H9 (cell line): ENCODE measurements at places on chromosomes 2 and 18. TPM values are rescaled to one million over a fixed set of nuclear protein-coding genes. Genes with fewer than 3 reads are reported as not detected.

GRCh38 chr18:11468617-11469016 is 140.8 kb upstream of the SLC35G4 start:
- no peak for DNase-seq

GRCh38 chr2:98541906-98542305 is 66.4 kb downstream of the COA5 start:
- DNase-seq, result no peak

GRCh38 chr2:46979571-46979979 is 64.0 kb upstream of the MCFD2 start:
- DNase-seq, result no peak

DNA sequence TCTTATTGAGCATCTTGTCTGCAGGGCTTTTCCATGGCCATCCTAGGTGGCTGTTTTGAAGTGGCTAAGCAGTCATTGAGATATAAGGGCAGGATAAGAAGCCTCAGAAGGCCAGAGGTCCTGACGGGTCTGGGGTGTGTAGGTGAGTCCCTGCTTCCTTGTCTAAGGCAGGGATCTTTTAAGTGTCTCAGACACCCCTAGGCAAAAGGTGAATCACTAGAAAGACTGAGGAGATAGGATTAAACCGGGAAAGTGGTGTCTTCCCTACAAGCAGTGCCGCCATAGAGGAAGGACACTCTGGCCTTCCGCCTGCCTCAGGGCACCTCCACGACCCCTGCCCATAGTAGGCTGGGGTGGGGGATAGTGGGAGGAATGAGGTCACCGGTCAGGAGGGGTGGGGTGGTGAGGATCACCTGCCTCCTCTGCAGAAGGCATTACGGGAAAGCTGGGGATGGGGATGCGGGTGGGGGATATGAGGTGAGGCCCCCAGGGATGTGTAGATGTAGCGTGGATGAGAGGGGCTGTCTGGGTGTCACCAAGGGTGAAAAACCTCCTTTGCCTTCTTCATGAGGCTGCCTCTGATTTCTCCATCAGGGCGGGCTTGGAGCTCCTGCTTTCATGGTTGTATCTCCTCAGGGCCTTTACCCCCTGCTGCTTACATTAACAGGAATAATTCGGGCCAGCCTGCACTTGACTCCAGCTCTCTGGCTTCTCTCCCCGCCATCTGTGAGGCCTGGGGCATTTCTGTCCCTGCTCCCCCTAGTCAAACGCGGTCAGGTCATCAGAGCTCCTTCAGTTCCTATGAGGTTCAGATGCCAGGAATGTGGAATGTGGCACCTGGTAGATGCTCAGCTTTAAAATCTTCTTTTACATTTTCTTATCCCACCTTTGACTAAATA is 244.0 kb downstream of the DYSF start:
- no peak for DNase-seq

DNA sequence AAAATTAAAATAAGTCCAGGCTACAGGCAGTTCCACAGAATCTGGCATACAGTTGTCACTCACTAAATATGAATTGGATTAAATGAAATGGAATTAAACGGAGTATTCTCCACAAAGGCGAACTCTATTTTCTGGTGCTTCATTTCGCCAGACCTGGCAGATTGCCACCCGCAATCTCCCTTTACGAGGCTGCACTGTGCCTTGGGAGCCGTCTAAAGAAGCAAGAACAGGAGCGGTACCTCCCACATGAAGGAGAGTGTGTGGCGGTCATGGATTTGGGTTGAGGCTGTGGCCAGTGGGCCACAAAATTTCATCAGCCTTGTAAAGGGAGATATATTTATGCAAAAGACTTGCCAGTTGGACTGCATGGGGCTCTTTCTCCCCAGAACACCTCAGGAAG is 151.0 kb downstream of the OSR1 start:
- DNase-seq, result no peak

- no peak for DNase-seq
Measured at GRCh38 chr2:12305931-12306330, 410.8 kb upstream of the TRIB2 start.

GRCh38 chr2:68043695-68044094 is 19.1 kb downstream of the C1D start:
- DNase-seq, result no peak

GRCh38 chr2:84556190-84556589 is 39.9 kb downstream of the DNAH6 start:
- DNase-seq, result no peak

- DNase-seq, result no peak
Measured at GRCh38 chr2:73003027-73003426, 68.5 kb downstream of the SFXN5 start.

DNA sequence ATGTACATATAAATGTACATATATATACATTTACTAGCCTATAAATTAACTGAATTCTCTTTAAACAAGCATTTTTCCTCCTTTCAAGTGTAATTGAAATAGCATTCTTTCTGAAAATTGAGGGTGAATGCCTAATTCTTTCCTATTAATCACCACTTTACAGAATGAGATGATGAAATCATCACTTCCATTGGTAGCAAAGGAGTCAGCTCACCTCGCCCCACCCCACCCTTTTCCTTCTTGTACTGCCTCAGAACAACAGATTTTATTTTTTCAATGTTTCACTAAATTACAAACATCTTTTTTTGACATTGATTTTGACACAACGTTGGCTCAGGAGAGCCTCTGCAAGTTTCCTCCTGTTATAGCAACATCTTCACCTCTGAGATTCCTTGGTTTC is 181.9 kb upstream of the CDH7 start:
- no peak for DNase-seq

GRCh38 chr18:9104244-9104901 is 1.9 kb downstream of the NDUFV2 start:
- DNase-seq, result no peak

GRCh38 chr2:39335930-39336329 is 92.2 kb upstream of the CDKL4 start:
- DNase-seq, result no peak

DNA sequence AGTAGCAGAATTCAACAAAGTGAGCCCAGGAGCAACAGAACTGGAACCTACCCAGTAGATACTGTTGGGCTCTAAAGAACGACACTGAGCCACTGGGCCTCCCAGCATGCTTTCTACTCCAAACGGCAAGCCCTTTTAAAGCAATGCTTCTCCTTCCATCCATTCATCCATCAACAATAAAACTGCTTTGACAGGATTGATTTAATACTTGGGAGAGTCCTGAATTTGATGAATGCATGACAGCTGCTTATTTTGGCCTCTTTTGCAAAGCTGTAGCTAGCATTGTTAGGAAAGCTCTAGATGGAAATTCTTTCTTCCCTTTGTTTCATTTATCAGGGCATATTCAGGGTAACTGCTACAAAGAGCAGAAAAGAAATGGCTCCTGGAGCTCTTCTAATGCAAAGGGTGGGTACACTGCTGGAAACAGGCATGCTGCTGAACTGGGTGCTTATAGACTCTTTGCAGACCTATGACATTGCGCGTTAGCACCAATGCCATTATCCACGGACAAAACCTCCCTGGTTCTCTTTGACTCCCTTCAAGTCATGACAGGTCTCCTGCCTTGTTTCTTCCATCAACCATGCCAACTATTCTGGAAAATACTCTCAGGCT is 138.4 kb upstream of the HNRNPA3 start:
- DNase-seq, result no peak

GRCh38 chr18:69906765-69907164 is 40.9 kb downstream of the CD226 start:
- DNase-seq, result no peak

GRCh38 chr18:44197832-44198611 is 482.7 kb upstream of the SETBP1 start:
- DNase-seq, result no peak

GRCh38 chr2:180890781-180891180 is 89.6 kb upstream of the UBE2E3 start:
- no peak for DNase-seq

DNA sequence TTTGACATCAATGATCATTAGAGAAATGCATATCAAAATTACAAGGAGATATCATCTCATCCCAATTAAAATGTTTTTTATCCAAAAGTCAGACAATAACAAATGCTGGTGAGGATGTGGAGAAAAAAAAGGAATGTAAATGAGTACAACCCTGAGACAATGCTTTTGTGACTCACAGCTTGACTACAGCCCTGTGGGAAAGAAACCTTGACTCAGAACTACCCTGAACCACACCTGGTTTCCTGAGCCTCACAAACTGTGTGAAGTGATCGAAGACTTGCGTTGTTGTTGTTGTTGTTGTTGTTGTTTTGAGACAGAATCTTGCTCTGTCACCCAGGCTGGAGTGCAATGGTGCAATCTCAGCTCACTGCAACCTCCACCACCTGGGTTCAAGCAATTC is 266.6 kb upstream of the MYT1L start:
- DNase-seq, result no peak

DNA sequence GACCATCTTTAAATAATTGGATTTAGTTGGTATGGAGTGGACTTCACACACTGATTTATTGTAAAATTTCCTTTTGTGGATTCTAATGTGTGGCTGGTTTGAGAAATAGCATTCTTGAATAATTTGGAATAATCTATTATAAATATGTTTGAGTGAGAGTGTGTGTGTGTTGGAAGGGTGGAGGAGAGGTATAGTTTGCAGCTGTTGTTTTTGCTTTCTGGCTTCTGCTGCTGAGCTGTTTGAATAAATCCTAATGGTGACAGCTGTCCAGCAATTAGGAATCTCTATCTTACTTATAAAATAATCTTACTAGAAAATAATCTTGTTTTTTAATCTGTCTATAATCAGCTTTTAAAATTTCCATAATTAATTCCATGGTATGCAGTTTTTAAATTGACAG is 1283.0 kb upstream of the CDH2 start:
- DNase-seq, result no peak

GRCh38 chr2:199977984-199978415 is 22.6 kb downstream of the MAIP1 start:
- DNase-seq, result no peak

DNA sequence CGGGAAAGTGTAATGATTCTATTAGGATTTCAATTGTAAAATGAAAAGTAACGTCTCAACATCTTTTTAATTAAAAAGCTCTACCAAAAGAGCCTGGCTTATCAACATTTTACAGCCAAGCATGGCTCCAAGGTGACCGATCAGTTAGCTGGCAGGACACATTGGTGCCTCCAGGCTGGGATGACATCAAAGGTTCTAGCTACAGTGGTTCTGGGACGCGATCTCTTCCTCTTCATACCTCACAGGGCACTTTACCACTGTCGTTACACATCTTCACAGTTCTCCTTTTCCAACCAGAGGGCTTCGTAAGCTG is 693 bp downstream of the ORC2 start:
- DNase-seq, result no peak

DNA sequence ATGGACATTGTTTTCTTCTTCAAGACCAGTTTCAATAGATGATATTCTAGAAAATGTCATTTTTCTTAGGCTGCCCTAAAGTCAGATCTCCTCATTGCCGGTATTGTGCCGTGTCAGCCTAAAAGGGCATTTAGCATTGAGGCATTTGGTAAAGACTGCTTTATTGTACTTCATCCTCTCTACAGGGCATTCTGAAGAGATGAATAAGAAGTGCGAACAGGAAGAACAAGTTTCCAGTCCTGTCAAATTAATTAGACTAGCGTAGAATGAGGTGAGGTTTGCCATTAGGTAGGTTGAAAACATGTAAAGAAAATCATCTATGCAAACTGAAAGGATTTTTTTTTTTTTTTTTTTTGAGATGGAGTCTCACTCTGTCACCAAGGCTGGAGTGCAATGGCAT is 60.6 kb downstream of the ETAA1 start:
- no peak for DNase-seq

GRCh38 chr2:219758907-219759680 is 131.7 kb downstream of the SLC4A3 start:
- no peak for DNase-seq

GRCh38 chr2:230873661-230874401 is 9.1 kb downstream of the ITM2C start:
- no peak for DNase-seq

DNA sequence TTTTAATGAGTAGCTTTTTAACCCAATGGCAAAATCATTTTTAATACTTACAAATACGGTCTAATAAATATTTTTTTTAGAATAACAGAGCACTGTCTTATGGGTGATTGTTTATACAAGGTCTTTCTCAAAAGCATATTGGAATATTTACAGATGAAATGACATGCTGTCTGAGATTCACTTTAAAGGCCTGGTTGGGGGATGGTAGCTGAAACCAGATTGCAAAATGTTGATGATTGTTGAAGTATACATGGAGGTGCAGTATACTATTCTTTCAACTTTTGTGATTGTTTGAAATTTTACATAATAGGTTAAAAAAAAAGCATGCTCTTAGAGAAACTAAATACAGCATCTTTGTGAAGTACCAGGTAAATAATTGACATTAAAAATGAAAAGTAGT is 111.2 kb downstream of the FMNL2 start:
- no peak for DNase-seq

GRCh38 chr2:84906108-84906899 is 848 bp downstream of the TMSB10 start:
- DNase-seq, result no peak

GRCh38 chr2:238370823-238371372 is 50.6 kb downstream of the TRAF3IP1 start:
- DNase-seq, result no peak

DNA sequence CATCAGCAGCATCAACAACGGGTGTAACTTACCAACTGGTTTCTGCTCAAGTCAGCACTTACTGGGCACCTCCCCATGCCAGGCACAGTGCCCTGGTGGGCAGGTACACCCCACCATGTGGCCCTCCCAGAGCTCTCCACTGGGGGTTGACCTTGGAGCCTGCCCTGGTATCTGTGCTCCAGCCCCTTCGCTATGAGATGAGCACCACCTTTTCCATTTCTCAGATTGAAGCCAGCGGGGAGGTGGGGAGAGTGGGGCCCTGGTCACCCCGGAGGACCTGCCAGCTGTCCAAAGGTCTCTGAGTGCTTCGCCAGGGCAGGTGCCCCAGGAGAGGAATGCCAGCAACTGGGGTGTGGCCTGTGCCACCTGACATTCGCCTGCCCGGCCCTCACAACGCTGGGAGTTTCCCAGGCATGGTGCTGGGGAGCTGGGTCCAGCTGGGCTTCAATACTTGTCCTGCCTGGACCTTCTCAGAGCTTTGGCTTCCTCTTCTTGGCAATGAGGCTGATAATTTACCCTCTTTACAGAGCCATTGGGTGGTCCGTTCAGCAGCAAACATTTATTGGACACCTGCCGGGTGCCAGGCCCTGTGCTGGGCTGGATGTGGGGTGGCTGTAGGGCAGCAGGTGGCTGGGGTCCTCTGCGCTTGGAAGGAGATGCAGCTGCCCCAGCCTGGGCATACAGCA is 5.9 kb upstream of the ZAP70 start:
- peak; percentile 17 for DNase-seq

The LYPD1 gene
- total RNA-seq, result 10.6 and 11.2 TPM in 2 replicates

The FBXO41 gene
- 15.4 and 16.2 TPM in 2 replicates for total RNA-seq

The PARD3B gene
- total RNA-seq, result 4.3 and 6.4 TPM in 2 replicates

The ZEB2 gene
- 0.77 and 1.2 TPM in 2 replicates for total RNA-seq

The MC4R gene
- total RNA-seq, result not detected in 2 replicates

The TMEM169 gene
- 0.97 and 1.0 TPM in 2 replicates for total RNA-seq

The LOXHD1 gene
- 0.07 and 0.11 TPM in 2 replicates for total RNA-seq

The NPHP1 gene
- total RNA-seq, result 2.1 and 2.8 TPM in 2 replicates

The PLEKHH2 gene
- total RNA-seq, result 2.5 and 3.1 TPM in 2 replicates

The OXER1 gene
- total RNA-seq, result 1.6 TPM in 2 replicates

The THSD7B gene
- 0.50 and 0.85 TPM in 2 replicates for total RNA-seq

The UGP2 gene
- total RNA-seq, result 848 and 883 TPM in 2 replicates

The GDF7 gene
- total RNA-seq, result 0.04 TPM in 1 of 2 replicates, not detected in the other

The RAB27B gene
- 0.15 and 0.24 TPM in 2 replicates for total RNA-seq
